ENCODE measurements at places on chromosomes 1 and 21.

DNA sequence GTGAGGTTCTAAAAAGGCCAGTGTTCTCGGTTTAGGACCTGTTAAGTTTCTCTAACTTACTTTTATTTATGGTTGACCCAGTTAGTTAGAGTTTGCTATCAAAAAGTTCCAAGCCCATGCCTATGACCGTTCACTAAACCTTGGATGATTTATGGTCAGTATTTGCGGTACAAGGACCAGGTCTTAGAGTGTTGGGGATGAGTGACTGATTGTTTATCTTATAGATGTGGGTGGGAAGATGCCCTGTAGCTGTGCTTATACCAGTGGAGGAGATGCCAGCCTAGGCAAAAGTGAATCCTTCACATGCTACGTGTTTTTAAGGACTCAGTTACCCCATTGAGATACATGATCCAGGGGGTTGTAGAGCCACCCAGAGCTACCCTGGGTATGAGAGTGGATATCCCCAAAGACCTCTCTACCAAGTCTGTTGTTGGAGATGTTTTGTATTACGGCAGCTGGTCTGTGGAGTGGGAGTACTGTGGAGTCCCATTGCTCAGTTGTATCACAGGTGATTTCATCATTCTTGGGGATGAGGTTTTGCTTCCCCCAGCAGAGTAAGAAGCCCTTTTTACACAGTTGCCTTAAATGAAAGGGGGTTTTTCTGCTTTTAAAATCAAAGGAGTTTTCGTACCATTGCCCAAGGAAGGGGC is 2.1 kb downstream of the SLC22A15 start:
- peak; percentile 25 for DNase-seq

DNA sequence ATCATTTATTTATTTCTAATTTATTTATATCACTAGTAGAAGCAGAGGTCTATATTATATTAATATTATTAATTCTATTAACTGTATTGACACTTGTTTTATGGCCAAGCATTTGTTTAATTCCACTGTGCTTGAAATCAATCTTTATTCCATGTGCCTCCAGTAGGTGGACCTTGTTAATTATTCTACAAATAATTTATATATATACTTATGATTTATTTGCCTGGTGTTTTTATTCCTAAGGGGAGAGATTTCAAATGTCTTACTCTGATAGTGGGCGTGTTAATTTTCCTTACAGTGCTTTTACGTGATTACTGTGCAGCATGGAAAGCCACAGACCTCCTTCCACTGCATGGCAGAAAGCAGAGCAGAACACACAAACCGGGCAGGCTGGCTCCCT is 17.5 kb upstream of the OR6N2 start:
- DNase-seq: peak; percentile 13

DNA sequence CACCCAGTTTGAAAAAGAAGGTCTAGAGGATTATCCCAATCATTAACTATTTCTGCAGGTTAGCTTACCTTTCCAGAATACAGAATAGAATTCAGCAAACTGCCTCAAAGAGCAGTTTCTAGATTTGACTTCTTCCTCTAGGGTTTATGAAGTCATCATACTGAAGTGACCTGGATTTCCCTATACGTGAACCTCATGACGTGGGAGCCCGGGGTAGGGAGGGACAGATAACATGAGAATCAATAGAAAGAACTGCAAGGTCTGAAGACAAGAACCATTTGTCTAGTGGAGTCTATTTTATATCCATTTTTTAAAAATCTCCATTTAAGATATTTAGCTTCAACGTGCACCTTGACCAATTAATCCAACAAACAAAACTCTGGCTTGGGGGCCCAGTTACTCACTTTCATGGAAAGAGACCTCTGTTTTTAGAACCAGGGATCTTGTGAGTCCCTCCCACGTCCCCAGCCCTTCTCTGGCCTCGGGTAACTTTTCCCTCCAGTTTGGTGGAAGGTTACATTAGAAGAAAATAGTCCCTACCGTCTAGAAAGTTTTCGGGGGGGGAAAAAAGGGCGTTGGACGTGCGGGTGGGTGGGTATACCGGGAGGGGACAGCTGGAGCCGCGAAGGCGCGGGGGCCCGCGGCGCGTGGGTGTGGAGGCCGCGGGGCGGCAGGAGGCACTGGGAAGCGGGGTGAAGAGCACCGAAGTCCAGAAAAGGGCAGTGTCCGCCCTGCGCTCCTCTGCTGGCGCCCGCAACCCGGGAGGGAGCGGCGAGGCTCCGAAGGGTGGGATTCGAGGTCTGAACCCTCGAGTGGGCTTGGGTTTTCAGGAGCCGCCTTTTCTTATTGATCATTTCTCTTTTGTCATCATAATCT is 13.8 kb upstream of the POGZ start:
- peak; percentile 84 for DNase-seq

- DNase-seq: no peak
Observed at GRCh38 chr1:31029026-31029425, 36.5 kb downstream of the PUM1 start.

- peak; percentile 18 for DNase-seq
Observed at GRCh38 chr1:159996653-159997052, 35.1 kb downstream of the PIGM start.

- DNase-seq: no peak
Observed at GRCh38 chr1:87144316-87144895, 184.3 kb upstream of the LMO4 start.

DNA sequence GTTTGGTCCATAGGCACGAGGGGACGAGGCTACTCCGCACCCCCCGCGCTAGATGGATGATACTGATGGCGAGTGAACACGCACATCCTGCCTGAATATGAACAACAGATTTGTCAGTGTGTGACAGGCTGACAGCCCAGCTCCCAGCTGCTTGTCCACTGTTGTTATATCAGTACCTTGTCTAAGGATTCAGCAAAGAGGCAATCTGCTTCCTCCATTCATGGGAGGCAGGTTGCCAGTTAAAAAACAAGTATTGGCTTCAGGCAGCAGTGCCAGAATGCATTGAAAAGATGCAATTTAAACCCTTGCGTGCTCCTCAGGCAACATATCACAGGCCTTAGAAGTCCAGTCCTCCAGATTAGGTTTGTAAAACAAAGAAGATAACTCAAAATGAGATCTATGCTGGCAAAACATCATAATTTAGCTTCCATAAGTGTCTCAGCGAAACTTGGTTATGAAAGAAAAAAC is 223.3 kb downstream of the GPATCH2 start:
- DNase-seq: no peak

GRCh38 chr1:222454186-222454585 is 93.7 kb downstream of the HHIPL2 start:
- no peak for DNase-seq

DNA sequence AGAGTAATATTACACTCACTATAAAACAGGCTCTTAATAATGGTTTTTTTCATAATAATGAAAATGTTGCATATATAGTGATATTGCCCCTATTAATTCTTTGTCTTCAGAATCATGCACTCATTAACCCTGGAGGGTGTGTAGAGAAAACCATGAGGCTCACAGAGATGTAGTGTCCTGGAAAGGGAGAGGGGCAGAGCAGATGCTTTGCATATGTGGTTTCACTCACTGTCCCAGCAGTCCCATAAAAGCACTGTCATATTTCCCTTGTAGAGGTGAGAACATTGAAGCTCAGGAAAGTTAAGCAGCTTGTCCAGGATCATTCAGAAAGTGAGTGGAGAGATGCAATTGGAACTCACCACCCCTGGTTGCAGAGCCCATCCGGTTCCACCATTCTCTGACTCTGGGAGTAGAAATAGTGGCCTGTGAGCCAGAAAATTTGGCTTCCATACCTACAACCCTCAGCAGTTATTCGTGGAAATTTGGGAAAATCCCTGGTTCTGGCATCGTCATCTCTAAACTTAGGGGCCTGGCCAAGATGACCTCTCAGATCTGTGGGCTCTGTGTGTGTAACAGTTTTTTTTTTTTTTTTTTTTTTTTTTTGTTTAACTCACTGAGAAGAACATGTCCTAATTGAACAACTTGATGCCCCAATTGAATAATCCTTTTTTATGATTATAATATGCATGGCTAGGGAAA is 86.4 kb downstream of the RGL1 start:
- DNase-seq: no peak

- DNase-seq: no peak
Observed at GRCh38 chr1:223142269-223142668, 779 bp downstream of the TLR5 start.
